Epithelial cell of alveolus of lung (primary cell): ENCODE measurements at places on chromosomes 3 and 15. TPM values are rescaled to one million over a fixed set of nuclear protein-coding genes. Genes with fewer than 3 reads are reported as not detected.

FILIP1L gene
- total RNA-seq = 12.6 and 42.7 TPM in 2 replicates

CHL1 gene
- 0.39 and 19.6 TPM in 2 replicates for total RNA-seq

PRKAR2A gene
- total RNA-seq = 22.0 and 30.3 TPM in 2 replicates

NISCH gene
- total RNA-seq = 24.0 and 65.3 TPM in 2 replicates

OGG1 gene
- 13.9 and 18.1 TPM in 2 replicates for total RNA-seq

LRRC3B gene
- total RNA-seq = not detected in 2 replicates

SLC22A13 gene
- 0.26 and 1.6 TPM in 2 replicates for total RNA-seq

STIMATE gene
- total RNA-seq = 10.9 and 12.9 TPM in 2 replicates

AMT gene
- total RNA-seq = 2.5 and 3.0 TPM in 2 replicates
